A172 (cell line): ENCODE measurements at places on chromosomes 7 and 10. TPM values are rescaled to one million over a fixed set of nuclear protein-coding genes. Genes with fewer than 3 reads are reported as not detected.

DNA sequence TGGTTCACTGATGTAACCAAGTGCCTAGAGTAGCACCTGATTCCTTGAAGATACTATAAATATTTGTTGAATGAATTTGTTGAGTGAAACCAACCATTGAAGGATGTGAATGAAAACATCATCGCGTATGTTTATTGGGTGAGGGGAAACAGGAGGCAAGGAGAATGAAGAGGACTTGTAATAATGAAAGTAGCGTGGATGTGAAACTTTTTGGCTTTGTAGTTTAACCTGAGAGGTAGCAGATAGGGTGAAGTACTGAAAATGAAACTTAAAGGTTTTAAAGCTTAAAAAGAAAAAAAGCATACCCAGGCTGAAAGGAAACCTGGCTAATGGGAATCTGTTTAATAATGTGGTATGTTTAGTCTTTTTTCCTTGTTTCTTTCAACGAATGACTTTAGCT lies 5.2 kb downstream of the CCNY start:
- DNase-seq = no peak

Gene CTNNA3
- under 0.01 TPM in 1 of 2 replicates, not detected in the other for total RNA-seq

Gene CLCN1
- total RNA-seq = not detected in 2 replicates

Gene CNPY1
- total RNA-seq = not detected in 2 replicates
